Stimulated activated CD4-positive, alpha-beta T cell treated with anti-CD3 and anti-CD28 coated beads, Interleukin-1b, Interleukin-23, amount 100 ng/mL, for 4 hours (primary cell): ENCODE measurements at places on chromosomes 7 and 10.

DNA sequence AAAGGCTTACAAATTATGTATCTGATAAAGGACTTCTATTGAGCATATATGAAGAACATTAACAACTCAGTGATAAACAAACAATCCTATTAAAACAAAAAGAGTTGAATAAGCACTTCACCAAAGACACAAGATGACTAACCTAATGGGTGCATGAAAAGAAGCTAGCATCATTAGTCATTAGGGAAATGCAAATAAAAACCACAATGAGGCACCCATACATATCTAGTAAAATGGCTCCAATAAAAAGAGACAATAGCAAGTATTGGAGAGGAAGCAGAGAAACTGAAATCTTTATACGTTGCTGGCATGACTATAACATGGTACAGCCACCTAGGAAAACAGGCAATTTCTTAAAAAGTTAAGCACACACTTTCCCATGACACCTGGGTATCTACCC, 77.6 kb upstream of the ZMIZ1 start:
- no peak for DNase-seq

DNA sequence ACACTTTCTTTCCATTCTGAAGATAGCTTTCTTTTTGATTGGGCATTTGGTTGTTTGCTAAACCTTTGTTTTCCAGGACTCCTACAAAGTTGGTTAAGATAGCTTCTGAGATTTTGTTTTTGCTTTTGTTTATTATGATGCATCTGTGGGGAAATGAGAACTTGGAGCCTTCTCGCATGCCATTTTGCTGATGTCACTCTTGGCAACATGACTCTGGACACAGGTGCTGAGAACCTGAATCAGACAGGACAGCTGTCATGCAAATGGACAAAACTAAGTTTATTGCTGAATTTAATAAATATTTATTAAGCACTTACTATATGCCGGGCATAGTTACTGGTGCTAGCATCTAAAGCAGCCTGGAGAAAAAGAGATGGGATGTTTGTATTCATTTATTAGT, 274.1 kb downstream of the ZEB1 start:
- DNase-seq, result no peak

GRCh38 chr10:98344589-98345038, 70.4 kb downstream of the PYROXD2 start:
- DNase-seq, result no peak

GRCh38 chr10:103669243-103669929, 175.9 kb downstream of the NEURL1 start:
- DNase-seq, result no peak

- DNase-seq, result no peak
Measured at GRCh38 chr7:92421676-92422435, 25.4 kb upstream of the GATAD1 start.

GRCh38 chr7:143490717-143491306, 13.1 kb downstream of the TAS2R41 start:
- DNase-seq, result no peak

GRCh38 chr10:22315455-22316285, 518 bp upstream of the COMMD3 start:
- no peak for DNase-seq

DNA sequence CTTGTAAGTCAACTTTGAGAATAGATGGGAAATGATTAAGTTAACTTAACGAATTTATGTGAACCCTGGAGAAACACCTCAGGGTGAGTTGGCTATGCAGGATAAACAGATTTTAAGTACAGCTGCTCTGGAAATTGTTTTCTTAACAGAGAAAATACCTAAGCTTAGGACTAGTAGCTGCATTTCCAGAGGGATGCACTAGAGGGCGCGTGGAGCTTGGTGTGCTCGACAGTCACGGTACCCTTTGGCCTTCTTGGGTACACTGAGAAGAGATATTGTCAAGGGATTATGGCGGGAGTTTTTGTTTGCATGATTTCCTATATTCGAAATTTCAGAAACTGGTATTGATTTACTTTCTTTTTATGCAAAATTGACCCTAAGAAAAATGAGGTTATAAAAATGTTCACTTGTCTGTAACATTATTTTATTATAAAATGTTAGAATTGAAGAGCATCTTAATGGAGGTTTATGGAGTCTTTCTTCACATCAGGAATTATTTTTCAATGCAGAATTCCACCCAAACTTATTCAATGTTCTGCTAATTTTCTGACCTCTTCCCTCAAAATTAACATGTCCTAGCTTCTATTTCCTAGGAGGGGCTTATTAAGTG, 58.4 kb upstream of the MYO3A start:
- DNase-seq, result peak; percentile 53

- no peak for DNase-seq
Measured at GRCh38 chr10:77104459-77104980, 533.1 kb downstream of the KCNMA1 start.

GRCh38 chr10:75540357-75540966, 109.0 kb downstream of the LRMDA start:
- no peak for DNase-seq

DNA sequence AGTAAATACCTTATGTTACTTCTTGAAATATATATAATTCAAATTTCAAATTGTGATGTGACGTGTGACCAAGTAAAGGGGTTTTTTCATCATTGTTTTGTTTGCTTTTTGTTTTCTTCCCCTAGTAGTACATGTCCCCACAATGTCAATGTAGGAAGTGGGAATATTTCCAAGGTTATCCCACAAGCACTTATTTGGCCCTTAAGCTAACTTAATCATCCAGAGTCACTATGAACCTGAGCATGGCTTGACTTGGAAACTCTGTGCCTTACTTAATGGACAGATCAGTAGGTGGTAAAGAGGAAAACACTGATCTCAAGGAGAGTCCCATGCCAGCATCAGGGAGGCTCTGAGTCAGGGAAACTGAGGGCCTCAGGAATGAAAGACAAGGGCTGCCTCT, 569.3 kb upstream of the IGFBP3 start:
- no peak for DNase-seq

- DNase-seq, result no peak
Measured at GRCh38 chr10:123669886-123670285, 3.7 kb downstream of the GPR26 start.

- no peak for DNase-seq
Measured at GRCh38 chr7:33593611-33594010, 311.7 kb upstream of the BMPER start.

DNA sequence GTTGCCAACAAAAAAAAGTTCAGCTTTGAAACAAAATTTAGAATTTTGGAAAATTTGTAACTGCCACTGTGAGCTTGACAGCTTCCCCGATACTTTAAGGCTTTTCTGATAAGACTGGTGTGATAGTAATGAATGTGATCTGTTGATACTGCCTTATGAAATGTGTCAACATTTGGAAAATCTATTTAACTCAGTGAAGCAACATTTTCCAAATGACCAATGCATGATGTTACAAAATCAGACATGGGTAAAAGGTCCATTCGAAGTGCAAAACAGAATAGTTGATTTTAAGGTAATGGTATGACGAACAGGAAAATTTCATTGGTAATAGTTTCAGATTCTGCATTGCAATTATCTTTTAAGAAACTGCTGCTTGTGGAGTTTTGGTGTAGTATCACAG, 175.4 kb downstream of the SEM1 start:
- DNase-seq, result no peak

DNA sequence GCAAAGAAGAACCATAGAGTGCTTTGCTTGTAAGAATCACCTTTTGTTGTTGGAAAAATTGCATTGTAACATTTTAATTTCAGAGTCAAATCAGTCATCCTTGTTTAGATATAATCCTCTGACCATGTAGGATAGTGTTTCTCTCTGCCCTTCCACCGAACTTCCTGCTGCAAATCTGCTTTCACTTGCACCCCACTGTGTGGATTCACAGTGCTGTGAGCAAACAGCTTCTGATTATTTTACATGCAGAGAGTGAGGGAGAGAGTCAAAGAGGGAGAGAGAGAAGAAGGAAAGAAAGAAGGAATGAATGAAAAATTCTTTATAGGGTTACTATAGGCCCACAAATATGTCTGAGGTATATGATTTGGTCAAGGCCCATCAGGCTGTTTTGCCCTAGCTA, 30.0 kb upstream of the SEM1 start:
- DNase-seq, result no peak

- no peak for DNase-seq
Measured at GRCh38 chr7:49714182-49714581, 59.3 kb upstream of the VWC2 start.
